ENCODE measurements at places on chromosomes 7 and 10.

DNA sequence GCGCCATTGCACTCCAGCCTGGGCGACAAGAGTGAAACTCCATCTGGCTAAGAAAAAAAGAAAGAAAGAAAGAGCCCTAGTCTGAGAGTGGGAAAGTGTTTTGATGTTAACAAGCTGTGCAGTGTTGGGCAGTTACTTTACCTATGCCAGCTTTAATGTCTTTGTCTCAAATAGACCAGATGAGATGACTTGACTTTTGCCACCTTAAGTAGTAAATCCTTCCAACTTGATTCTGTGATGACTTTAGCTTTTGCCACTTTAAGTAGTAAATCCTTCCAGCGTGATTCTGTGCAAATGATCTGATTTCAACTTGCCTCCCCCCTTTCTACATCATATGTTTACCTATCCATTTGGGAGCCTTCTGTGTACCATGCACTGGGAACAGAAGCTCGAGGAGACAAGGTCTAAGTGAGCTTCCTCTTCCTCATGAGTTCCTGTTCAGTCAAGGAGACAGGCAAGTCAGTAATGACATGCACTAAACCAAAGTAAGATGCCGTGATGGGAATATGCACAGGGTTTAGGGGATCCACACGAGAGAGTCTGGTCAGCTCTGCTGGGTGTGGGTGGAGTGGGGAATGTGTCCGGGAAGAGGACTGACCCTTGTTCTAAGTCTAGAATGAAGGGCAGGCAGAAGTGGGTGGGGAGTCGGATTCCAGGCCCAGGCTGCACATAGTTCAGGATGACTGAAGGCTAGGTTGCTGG is 17.2 kb downstream of the INPP5F start:
- no peak for DNase-seq

DNA sequence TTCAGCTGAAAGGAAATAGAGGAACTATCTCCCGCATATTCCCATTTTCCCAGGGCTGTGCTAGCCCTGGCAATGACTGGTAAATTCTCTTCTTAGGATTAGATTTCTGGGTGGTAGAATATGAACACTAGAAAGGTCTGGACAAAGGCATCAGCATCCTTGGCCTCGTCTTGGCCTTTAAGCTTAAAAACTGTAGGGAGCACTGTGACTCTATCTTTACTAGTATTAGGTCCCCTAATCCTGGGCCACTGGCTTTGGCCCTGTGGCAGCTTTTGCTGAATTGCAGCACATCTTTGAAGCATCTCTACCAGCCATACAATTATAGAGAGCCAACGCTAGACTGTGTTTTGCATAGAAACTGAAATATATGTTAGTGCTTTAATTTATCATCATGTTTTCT is 41.5 kb upstream of the EBLN1 start:
- DNase-seq: no peak

DNA sequence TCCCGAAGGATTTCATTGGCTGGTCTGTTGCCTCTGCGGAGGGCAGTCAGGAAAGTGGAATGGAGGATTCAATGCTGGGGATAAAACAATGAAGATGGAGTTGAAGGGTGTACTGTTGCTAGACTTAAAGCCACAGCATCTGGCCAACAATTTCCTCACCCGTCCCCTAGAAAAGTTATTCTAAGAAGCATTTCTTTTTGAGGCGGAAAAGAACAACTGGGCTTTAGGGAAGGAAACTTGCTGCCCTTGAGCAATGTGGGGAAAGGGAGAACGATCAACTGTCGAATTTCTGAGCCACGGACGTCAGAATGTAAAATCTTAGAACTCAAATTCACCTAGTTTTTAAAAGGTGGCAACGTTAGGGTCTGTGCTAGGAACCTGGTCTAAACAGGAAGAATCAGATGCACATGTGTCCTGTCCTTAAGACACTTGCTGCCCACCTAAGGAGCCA is 664 bp downstream of the FMC1 start:
- no peak for DNase-seq

- no peak for DNase-seq
Measured at GRCh38 chr10:44971935-44972757, 6.5 kb downstream of the DEPP1 start.

- no peak for DNase-seq
Measured at GRCh38 chr7:95279417-95279816, 44.9 kb downstream of the PON1 start.

DNA sequence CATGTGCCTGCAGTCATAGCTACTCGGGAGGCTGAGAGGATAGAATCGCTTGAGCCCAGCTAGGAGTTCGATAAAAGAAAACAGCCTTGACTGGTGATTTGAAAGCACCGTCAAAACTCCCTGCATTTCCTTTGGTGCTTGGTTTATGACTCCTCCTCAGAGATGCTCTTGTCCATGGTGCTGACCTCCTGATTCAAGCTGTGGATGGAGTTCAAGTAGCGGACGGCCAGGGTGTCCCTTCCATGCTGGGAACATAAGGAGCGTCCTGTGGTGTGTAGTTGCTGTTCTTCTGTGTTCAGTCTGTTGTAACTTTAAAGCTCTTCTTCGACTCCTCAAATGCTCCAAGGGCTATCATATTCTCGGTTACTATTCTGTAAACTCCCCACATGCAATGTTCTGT is 382.5 kb upstream of the KIAA1217 start:
- DNase-seq: no peak

DNA sequence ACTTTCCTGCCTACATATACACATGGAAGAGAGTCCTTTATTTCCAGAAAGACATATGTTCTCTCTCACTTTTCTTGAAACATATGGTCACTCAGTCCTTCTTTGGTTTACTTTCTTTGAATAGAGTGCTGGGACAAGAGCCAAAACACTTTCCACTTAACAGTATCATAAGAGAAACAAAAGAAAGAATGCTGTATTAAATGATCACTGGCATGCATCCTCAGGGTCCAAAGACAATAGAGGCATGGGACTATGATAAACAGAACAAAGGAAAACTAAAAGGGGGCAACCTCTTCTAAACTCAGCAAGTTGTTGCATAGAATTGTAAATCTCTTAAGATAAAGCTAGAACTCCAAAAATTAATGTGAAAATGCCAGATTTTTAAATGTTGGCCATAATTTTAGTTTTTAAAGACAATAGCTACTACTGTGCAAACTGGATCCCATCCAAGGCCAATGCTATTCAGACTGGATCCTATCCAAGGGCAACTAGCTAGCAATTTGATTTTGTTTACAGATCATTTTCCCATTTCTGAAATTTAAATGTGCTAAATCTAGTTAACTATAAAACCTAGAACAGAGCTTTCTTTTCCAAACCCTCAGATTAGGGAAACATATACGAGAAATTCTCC is 687.5 kb downstream of the SORCS3 start:
- DNase-seq: peak; percentile 9

- no peak for DNase-seq
Measured at GRCh38 chr7:12954380-12955033, 267.1 kb downstream of the ARL4A start.

- DNase-seq: no peak
Measured at GRCh38 chr10:1732564-1732996, 4.7 kb downstream of the ADARB2 start.

DNA sequence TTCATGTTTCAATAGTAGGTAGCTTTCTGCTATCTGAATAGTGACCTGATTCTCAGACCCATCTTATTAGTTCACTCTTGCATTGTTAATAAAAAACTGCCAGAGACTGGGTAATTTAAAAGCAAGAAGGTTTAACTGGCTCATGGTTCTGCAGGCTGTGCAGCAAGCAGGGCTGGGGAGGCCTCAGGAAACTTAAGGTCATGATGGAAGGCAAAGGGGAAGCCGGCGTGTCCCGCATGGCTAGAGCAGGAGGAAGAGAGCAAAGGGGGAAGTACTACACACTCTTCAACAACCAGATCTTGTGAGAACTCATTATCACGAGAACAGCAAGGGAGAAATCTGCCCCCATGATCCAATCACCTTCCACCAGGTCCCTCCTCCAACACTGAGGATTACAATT is 185.2 kb upstream of the PITRM1 start:
- no peak for DNase-seq

GRCh38 chr7:105790996-105791395 is 85.4 kb downstream of the ATXN7L1 start:
- no peak for DNase-seq

- no peak for DNase-seq
Measured at GRCh38 chr7:123714296-123715080, 34.3 kb downstream of the WASL start.

- DNase-seq: no peak
Measured at GRCh38 chr10:3074145-3074665, 6.9 kb downstream of the PFKP start.

DNA sequence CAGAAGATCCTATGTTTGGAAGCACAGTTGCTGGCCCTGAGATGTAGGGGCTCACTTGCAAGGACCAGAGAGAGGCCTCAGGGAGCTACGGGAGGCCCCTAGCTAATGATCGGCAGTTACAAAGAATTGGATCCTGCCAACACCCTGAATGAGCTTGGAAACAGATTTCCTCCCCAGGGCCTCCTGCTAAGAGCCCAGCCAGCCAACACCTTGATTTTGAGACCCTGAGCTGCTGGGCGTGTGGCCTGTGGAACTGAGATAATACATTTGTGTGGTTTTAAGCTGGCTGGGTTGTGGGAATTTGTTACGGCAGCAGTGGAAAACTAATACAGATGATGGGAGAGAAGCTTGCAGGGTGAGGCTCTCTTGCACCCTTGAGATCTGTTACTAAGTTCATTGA is 3.9 kb downstream of the DOCK1 start:
- no peak for DNase-seq

Measured in hippocampal formation (tissue), 2 donors.